ENCODE measurements at places on chromosomes 13 and 19.
A peak's percentile ranks its signal among the peaks of the same experiment; 100 is the strongest.

DNA sequence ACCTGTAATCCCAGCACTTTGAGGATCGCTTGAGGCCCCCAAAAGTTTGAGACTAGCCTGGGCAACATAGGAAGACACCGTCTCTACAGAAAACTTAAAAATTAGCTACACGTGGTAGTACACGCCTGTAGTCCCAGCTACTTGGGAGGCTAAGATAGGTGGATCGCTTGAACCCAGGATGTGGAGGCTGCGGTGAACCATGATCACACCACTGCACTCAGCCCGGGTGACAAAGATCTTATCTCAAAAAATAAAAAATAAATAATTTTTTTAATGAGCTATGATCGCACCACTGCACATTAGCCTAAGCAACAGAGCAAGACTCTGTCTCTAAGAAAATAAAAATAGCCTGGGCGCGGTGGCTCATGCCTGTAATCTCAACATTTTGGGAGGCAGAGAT, 6.6 kb downstream of the RCBTB2 start:
- no peak for DNase-seq

GRCh38 chr19:14361824-14362223, 19.4 kb upstream of the ADGRE5 start:
- DNase-seq = no peak

- DNase-seq = no peak
Measured at GRCh38 chr13:113801289-113801961, 42.4 kb downstream of the TMEM255B start.

- peak; percentile 91 for DNase-seq
Measured at GRCh38 chr19:1241417-1242095, at the start of gene ATP5F1D. ATP5F1D (plus strand) TSS chr19:1241751; CDS start chr19:1241851, 100 bp downstream.

DNA sequence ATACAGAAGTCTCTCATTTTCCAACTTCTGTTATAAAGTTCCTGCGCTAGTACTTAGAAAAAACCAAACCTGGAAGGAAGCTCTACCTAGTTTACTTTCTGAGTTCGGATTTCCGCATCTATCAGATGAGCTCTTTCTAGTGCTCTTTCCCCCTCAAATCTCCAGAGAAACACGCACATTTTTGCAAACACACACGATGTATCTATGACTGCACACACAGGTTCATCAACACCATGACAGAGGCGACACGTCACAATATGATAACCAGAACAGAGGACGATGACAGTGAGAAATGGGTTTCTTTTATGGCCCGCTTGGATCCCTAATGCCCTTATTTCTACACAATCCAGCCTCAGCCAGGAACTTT, 629 bp upstream of the LRRC63 start:
- no peak for DNase-seq

DNA sequence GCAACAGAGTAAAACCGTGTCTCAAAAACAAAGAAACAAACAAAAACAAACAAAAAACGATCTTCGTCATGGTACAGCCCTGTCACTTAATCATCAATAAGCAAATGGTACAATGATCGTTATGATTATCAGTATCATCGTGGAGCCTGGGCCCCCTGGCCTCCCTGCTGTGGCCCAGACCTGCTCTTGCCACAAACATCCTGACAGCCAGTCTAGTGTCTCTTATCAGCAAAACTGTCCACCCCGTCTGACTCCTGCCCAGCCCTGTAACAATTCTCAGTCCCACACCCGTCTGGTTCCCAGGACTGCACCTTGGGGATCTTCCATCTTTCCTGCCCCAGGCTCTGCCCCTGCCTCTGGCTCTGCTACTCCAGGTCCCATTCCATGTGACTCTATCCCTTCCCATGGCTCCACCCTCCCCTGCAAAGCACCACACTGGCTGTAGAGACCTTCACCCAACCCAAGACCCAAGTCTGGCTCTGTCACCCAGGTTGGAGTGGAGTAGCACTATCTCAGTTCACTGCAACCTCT, 5.7 kb downstream of the ZNF653 start:
- DNase-seq = no peak

GRCh38 chr13:32960626-32961025, 55.6 kb upstream of the KL start:
- DNase-seq = no peak

DNA sequence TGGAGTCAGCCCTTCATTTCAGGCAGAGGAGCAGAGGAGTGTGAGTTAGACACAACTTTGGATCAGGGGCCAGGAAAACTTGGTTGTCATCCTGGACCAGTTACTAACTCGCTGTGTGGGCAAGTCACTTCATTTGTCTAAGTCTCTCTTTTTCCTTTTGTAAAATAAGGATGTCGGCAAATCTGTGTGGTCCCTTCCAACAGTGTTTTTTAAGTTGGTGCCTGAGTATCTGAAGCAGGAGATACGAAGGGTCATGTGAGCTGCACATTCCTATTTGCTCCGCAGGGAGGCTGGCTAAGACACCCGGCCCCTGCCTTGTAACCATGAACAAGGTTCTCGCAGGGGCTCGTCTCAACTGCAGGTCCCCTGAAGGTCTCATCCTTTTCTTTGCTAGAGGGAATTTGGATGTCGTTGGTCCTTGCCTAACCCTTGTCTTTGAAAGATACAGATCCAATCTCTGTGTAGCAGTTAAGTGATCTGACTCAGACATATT, 64.3 kb downstream of the LRCH1 start:
- DNase-seq = no peak

GRCh38 chr13:49754146-49754545, 38.3 kb downstream of the KPNA3 start:
- no peak for DNase-seq

DNA sequence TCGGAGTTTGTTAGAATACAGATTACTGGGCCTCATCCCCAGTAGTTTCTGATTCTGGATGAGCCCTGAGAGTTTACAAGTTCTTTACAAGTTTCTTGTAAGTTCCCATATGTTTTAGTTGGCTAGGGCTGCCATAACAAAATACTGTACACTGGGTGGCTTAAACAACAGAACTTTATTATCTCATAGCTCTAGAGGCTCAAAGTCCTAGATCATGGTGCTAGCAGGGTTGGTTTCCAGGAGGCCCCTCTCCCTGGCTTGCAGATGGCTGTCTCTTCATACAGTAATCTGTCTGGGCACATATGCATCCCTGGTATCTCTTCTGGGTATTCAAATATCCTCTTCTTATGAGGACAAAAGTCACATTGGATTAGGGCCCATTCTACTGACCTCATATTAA, 167.2 kb downstream of the KLF5 start:
- DNase-seq = no peak

- DNase-seq = no peak
Measured at GRCh38 chr19:30662211-30662861, 290.2 kb downstream of the ZNF536 start.

DNA sequence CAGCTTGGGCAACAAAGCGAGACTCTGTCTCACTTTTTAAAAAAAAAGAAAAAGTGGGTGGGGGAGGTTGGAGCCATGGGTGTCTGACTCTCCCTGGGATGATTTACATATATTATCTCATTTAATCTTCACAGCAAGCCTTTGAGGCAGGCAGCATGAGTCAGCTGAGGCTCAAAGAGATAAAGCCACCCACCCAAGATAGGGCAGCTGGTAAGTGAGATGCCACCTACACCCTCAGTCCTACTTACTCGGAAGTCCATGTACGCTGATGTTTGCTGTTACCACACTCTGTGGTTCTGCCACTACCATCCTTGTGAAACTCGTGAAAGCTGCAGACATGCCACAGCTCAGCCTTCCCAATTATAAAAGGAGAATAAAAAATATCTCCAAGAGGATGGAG, 142.0 kb upstream of the TSHZ3 start:
- DNase-seq = no peak

DNA sequence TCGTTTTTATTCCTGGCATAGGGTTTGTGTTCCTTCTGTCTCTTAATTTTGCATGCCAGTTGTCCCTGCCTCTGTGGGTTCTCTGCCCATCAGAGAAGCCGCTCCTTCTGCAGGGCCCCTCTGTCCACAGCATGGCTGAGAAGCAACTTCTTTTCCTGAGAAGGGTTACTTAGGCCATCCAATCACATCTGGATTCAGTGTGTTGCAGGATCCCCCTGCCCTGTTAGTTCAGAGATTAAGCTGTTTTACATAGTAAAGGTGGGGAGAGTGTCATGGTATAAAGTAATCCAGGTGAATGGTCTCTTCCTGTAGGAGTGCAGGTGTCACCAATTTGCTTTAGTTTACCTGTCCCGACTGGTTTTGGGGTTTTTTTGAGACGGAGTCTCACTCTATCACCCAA, 22.9 kb upstream of the GARRE1 start:
- no peak for DNase-seq
